ENCODE measurements at places on chromosomes 5 and 9.
A peak's percentile ranks its signal among the peaks of the same experiment; 100 is the strongest.

GRCh38 chr5:95823218-95823737 is 752 bp upstream of the GLRX start:
- DNase-seq = no peak

DNA sequence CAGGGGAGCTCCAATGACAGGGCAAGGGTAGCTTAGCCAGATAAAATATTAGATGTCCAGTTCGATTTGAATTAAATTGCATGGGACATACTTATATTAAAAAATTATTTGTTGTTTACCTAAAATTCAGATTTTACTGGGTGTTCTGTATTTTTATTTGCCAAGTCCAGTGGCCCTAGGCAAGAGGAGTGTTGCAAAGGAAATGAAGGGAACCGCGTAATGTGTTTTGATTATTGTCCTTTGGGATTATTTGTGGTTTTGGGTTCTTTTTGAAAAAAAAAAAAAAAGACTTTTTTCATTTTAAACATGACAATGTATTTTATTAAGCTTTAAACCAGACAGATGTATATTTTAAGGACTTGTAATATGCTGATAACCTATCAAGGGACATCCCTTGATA is 179.3 kb downstream of the C9orf152 start:
- no peak for DNase-seq

DNA sequence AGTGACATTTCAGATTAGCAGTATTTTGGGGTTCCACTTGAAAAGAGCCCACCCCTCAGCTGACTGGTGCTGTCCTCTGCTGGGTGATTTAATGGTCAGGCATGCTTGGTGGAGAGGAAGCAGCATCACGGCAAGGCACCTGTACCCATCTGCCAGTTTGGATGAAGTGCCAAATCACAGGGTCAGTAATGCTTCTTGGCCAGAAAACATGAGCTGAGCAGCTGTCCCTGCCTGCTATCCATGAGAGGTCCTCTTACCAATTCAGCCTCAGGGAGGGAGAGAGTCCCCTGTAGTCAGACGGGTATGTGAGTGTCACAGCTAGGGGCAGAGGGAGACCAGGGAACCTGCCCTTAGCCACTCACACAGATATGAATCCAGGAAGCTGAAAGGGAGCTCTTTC is 137.9 kb downstream of the SEC61B start:
- no peak for DNase-seq

GRCh38 chr5:5293029-5293428 is 129.4 kb upstream of the ICE1 start:
- DNase-seq = no peak

DNA sequence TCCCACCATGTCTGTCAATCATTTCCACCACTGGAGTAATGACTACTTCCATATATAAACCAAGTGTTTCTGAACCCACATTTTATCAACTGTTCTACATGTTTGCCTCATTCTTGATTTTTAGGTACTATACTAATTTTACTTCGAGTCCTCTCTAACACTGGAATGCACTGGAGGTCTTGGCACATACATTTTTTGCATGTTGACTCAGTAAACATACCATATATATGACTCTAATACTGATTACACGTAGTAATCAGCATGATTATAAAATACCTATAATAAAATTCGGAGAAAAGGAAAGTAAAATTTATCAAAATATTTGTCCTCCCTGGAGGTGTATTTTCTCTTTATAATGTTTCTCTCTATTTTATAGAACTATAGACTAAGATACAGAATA is 621.7 kb upstream of the NUDT12 start:
- no peak for DNase-seq

GRCh38 chr5:96856371-96856770 is 19.9 kb upstream of the ERAP2 start:
- DNase-seq = no peak

- DNase-seq = no peak
Observed at GRCh38 chr9:123336449-123336848, 19.5 kb upstream of the CRB2 start.

DNA sequence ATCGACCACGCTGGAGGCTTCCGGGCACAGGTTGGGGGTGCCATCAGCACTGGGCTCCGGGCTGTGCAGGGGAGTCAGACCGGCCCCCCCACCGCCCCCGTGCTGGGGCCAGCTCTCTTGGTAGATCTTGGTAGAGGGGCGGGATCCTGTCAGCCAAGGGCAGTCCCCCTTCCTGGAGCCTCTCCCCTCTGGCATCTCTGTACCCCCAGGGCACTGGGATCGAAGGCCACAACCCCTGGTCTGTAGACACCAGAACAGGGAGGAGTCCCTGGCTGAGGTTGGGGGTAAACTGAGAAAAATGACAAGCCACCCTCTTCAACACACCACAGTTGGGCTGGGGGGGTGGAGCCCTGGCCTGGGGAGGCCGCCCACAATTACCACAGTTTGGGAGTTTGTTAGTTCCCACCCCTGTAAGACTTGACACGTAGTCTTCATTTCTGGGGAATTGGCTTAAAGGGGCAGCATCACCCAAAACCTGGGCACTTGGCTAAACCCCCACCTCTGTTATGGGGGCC is 882 bp downstream of the CERCAM start:
- no peak for DNase-seq

DNA sequence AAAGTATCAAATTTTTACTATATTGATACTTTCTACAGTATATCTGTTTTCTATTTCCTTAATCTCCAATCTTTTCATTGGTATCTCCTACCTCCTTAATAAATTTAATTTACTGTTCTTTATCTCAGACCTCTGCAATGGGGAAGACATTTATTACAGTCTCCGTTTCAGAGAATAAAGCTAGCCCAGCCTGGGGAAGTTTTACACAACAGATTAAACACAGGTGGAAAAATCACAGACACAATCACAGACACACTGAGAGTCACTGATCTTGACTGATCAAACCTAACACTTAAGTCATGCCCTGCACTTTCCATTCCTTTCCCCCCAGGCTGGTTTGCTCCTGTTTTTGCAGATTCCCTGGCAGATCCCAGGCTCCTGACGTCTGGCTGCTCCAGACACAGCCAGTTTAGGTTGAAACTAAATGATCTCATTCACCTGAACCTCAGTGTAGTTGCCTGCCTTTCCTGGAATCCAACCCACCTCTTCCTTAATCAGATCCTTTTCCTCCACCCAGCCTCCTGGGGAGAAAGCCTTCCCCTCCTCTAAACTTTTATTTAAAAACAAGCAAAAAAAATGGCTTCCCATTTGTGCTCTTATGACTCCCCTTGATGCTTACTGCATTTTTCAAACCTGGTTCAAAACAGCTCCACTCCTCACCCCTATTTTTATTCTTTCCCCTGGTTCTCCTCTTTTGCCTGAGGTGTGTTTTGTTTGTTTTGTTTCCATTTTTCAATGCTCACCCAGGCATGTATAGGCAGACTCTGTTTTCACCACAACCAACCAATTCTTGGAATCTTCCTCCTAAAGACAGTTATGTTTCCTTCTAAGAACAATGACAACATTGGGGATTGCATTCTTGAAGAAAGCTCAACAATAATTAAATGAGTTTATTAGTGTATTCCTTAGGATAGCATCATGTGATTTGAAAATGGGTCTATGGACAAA is 29.5 kb upstream of the OSMR start:
- no peak for DNase-seq

DNA sequence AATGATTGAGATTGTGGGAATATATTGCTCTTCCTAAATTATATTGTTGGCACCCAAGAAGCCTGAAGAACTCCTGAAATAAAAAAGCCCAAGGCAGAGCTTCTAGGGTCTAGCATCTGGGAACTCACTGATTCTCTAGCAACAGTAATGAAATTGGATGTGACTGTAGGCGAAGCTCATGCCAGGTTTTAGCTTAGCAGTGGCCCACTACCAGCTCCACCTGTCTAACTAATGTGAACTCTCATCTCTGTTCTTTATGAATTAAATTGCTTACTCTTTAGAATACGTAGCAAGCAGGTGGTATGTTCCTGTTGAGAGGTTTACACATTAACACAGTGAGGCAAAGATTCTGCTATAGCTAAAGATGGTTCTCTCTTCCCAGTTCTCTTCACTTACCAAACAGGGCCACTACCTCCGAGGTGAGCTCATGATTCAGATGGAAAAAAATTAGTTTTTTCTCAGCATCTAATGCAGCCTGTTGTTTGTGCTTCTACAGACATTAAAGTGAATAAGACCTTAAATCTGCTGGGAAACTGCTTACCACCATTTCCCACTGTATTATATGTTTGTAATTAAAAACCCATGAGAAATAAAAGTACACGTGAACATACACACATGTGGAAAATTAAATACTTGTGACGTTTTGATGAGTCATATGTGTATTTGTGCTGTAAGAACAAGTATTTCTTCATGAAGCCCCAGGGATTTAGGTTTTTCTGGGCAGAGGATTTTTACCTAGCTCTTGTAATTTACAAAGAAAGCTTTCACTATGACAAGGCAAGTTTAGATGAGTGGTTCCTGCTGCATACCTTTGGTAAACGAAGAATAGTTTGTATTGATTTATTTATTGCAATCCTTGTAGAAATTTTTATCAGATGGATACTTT is 360.1 kb downstream of the KDM4C start:
- DNase-seq = no peak

DNA sequence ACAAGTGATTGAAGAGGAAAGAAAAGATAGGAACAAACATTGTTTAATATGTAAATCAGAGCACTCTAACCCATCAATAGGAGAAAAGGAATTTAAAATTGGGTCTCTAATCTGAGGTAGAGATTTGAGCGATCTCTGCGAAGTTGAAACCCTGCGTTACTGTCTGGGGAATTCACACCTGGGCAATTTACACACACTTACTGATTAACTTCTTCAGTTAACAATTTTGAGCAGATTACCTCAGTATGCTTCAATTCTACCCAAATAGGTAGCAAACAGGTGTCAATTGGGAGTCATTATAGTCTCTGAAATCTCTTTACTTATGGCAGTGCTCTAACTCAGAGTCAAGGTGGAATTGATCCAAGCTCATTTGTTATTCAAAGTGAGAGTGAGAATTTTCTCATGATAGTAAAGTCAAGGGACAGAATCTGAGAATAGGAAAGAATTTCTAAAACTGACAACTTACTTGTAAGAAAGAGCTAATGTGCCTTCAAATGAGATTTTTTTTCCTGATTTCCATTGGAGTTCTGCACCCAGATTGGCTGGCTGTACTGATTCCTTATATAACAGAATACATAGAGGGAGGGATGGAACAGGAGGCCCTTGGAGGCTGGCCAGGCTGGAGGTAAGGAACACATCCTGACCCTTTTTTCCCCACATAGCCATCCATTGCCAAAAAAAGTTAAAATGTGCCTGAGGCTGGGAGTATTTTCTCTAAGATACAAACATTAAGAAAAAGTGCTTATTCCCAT is 27.1 kb upstream of the IFNA14 start:
- no peak for DNase-seq

- no peak for DNase-seq
Observed at GRCh38 chr9:12666813-12667212, 26.4 kb upstream of the TYRP1 start.

GRCh38 chr5:35926389-35927051 is 11.9 kb downstream of the CAPSL start:
- DNase-seq = peak; percentile 66

DNA sequence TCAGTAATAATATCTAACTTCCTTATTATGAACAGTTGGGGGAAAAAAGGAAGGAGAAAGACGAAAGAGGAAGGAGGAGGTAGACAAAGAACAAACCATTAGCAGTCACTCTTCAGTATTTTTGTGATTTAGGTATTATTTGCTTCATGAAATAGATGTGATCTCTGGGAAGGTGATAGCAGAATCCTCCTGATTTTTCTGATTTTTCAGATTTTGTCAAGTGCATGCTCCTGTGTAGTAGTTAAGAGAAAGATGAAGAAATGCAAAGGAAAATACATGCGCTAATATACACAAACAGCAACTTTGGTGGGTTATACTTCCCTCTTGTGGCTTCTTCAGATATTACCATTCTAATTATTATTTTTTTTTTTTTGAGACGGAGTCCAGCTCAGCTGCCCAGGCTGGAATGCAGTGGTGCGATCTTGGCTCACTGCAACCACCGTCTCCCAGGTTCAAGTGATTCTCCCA is 31.6 kb downstream of the LMNB1 start:
- no peak for DNase-seq

- DNase-seq = no peak
Observed at GRCh38 chr5:154523709-154524108, 45.7 kb upstream of the HAND1 start.

DNA sequence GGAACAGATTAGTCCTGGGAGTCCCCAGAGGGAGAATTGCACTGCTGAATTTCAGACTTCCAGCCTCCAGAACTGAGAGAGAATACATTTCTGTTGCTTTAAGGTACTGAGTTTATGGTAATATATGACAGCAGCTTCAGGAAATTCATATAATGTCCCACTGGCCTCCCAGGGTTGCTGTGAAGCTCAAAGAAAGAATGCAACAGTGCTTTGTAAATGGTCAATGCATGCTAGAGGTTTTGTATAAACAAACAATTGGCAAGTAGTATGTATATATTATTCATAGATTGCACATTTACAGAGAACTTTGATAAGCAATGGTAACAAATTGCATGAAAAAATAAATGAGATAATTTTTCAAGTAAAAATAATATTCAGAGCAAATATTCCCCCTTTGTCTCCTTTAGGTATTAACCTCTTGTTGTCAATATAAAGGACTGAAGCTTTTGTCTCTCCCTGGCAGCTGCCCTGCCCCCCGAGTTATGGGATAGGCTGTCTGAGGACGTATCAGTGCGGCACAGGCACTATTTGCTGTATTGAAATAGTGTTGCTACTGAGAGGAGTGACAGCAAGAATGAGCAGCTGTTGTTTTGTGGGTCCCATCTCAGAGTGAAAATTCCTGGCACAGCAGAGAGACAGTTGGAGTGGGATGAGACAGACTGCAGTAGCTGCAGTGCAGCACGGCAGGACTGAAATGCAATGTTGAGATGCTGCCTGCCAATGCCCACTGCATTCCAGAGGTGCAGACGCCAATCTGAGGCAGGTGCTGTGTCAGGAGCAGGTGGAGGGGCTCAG is 194.2 kb upstream of the GLRA1 start:
- DNase-seq = no peak

All from activated T-cell treated with anti-CD3 and anti-CD28 coated beads for 4 hours (primary cell).